Kidney (tissue), 22 donors: ENCODE measurements at places on chromosomes 3 and 15. TPM values are rescaled to one million over a fixed set of nuclear protein-coding genes. Genes with fewer than 3 reads are reported as not detected.
A peak's percentile ranks its signal among the peaks of the same experiment; 100 is the strongest.

CHRNA7 gene
- total RNA-seq = 1.6 TPM

- H3K4me1 ChIP-seq = no peaks in the 10 kb centered on the region
- no peaks in the 10 kb centered on the region for H3K36me3 ChIP-seq
- H3K27me3 ChIP-seq = no peaks in the 10 kb centered on the region
- no peak for DNase-seq
- H3K4me3 ChIP-seq = no peak overlapping the region
Observed at GRCh38 chr3:50203809-50204803, 965 bp upstream of the SLC38A3 start.

DNA sequence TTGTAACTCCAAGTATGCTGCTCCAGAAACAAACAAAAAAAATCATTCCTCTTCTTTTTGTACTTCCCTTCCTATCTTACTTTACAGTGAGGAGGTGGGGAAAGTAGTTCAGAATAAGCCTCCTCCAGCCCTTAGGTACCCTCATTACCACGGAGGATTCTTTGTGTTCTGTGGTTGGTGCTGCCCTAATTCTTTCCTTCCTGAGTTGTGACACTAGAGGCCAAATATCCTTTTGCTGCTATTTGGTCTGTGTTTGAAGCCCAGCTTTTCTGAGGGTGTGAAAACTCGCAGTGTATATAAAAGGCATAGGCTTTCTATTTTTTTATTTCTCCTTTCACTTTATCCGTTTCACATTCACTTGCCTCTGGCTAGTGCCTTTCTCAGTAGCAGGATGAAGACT lies 98.2 kb downstream of the HHLA2 start:
- no peaks in the 10 kb centered on the region for H3K36me3 ChIP-seq
- H3K27me3 ChIP-seq = no peaks in the 10 kb centered on the region
- H3K4me1 ChIP-seq = no peaks in the 10 kb centered on the region
- no peak overlapping the region for H3K4me3 ChIP-seq

- H3K27me3 ChIP-seq = no peaks in the 10 kb centered on the region
- peaks cover 9% of the 10 kb centered on the region for H3K36me3 ChIP-seq
- H3K4me3 ChIP-seq = no peak overlapping the region
- no peak overlapping the region for H3K27ac ChIP-seq
Observed at GRCh38 chr3:14461748-14462324, 59.4 kb downstream of the SLC6A6 start.

GOLGA8S gene
- total RNA-seq = 0.60 TPM

DNA sequence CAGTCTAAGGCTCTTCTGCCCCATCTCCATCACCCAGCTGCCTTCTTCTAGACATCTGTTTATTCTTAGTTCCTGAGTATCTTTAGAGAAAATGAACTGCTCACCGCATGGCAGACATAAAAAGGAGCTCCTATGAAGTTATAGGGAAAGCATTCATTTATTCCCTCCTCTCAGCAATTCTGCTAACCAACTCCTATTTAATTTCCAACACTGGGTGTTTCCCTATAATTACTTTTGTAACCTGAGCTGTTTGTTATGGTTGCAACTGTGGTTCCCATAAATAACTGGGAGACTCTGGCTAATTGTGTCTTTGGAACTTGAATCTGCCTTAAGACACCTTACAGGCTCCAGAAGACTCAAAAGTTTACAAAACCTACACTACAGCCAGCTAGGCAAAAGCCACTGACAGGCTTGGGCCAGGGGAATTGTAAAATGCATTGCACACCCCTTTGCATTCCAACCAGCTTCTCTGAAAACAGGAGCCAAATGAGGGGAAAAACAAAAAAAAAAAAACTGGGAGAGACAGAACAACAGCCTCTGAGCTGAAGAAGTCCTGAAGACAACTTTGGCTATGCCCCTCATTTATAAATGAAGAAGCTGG lies 231.5 kb upstream of the FEZF2 start:
- H3K4me1 ChIP-seq = no peaks in the 10 kb centered on the region
- H3K27ac ChIP-seq = no peak overlapping the region
- H3K4me3 ChIP-seq = no peak overlapping the region
- no peak for DNase-seq

DNA sequence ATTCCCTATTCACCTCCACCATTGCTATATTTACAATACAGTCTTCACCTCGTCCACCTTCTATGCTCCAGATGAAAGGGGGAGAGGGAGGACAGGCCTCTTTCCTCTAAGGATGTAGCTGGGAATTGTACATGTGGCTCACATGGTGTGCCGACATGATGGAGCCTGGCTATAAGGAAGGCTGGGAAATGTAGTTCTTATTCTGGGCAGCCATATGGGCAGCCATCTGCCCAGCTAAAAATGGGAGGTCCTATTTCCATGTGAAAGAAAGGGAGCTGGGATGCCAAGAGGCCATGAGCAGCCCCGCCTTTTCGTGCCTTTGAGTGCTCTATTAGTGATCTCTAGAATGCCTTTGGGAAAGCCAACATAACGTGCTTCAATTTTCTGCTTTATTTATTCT lies 27.1 kb upstream of the MGLL start:
- no peaks in the 10 kb centered on the region for H3K4me1 ChIP-seq
- DNase-seq = no peak
- no peaks in the 10 kb centered on the region for H3K27me3 ChIP-seq
- H3K36me3 ChIP-seq = no peaks in the 10 kb centered on the region
- no peak overlapping the region for H3K27ac ChIP-seq
- no peak overlapping the region for H3K4me3 ChIP-seq

GRCh38 chr15:70279096-70279495 lies 181.4 kb upstream of the TLE3 start:
- H3K27me3 ChIP-seq = no peaks in the 10 kb centered on the region
- H3K36me3 ChIP-seq = no peaks in the 10 kb centered on the region
- no peak overlapping the region for H3K27ac ChIP-seq
- DNase-seq = no peak
- no peaks in the 10 kb centered on the region for H3K4me1 ChIP-seq

DNA sequence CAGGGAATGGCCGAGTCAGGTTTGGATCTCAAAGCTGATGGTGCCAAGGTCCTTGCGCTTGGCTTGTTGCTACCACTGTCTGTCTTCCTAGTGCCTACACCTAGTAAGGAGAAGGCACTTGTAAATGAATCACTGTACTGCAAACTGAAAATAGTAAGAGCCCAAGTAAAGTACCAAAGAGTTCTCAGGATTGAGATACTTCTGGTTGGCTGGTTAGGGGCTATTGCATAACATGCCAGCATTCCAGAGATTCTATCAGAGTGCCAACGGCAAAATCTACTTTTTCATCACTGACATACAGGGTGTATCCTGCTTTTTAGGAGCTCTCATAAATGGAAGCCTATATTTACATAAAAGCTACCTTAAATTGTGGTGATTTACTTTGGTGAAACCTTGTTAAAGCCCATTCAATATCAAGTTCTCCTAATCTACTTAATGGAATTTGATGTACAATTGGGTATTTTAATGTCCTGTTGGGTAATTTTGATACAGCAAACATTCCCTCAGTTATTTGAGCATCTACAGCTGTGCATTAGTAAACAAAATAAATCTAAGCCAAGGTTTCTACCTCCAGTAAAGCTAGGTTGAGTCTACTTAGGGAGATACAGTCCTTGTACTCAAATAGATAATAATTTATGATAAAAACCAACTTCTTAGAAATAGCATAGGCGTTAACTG lies 30.7 kb upstream of the CHD2 start:
- peak; percentile 42 for DNase-seq
- no peaks in the 10 kb centered on the region for H3K36me3 ChIP-seq
- H3K27ac ChIP-seq = peak overlapping the region; percentile 78
- H3K27me3 ChIP-seq = no peaks in the 10 kb centered on the region

GOLGA8T gene
- total RNA-seq = not detected

DNA sequence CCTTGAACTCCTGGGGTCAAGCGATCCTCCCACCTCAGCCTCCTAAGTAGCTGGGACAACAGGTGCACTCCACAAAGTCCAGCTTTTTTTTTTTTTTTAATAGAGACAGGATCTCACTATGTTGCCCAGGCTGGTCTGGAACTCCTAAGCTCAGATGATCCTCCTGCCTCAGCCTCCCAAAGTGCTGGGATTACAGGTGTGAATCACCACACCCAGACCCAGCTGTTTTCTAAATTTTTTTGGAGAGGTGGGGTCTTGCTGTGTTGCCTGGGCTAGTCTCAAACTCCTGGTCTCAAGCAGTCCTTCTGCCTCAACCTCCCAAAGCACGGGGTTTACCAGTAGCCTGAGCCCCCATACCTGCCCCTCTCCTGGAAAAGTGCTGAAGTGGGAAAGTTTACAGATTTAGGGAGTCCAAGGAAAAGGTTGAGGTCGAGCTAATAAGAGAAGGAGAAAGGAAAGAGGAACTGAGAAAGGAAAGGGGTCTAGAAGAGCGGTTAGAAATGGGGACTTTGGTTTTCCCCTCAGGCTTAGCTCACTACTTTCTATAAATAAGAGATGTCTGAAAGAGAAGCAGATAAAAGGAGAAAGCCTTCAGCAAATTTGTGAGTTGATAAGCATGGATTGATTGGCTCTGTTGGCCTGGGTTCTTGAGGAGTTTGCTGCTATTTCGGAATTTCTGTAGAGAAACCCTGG lies 23.6 kb downstream of the UBE2E1 start:
- no peaks in the 10 kb centered on the region for H3K36me3 ChIP-seq
- H3K4me3 ChIP-seq = no peak overlapping the region
- no peak for DNase-seq
- H3K4me1 ChIP-seq = no peaks in the 10 kb centered on the region

DNA sequence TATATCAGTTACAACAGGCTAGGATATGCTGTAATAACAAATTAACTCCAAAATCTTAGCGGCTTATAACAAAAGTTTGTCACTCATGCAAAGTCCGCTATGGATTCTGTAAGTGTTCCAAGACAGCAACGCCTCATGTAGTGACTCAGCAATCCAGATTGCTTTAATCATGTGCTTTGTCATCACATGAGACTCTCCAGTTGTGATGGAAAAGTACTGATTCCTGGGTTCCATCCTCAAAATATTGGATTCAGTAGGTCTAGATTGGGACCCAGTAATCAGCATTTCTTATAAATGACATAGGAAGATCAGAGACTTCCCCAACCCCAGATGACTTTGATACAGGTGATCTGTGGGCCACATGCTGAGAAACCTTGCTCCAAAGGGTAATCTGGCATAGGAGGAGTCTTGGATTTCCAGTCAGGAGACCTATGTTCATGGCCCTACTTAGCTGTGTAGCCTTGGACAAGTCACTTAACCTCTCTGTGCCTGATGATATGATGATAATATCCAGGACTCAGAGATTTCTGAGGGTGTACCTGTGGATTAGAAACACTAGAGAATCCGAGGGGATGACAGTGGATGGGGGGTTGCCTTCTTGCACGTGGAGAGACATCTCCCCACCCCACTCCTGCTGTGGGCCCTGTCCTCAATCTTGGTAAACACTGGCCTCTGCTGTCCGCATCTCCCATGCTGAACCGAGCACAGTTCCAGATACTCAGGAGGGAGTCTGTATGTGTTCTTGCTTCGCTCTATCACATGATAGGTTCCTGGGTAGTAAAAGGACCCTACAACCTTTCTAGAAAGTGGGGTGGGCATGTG lies 65.5 kb downstream of the CORO2B start:
- H3K36me3 ChIP-seq = no peaks in the 10 kb centered on the region
- DNase-seq = peak; percentile 0
- no peaks in the 10 kb centered on the region for H3K27me3 ChIP-seq
- H3K27ac ChIP-seq = no peak overlapping the region
- H3K4me3 ChIP-seq = no peak overlapping the region

TFDP2 gene
- total RNA-seq = 50.6 TPM

GRCh38 chr3:57758686-57759085 lies 2.6 kb downstream of the SLMAP start:
- no peak overlapping the region for H3K27ac ChIP-seq
- H3K4me3 ChIP-seq = peak overlapping the region; percentile 81
- H3K27me3 ChIP-seq = no peaks in the 10 kb centered on the region
- H3K36me3 ChIP-seq = no peaks in the 10 kb centered on the region
- H3K4me1 ChIP-seq = peaks cover 6% of the 10 kb centered on the region

- no peaks in the 10 kb centered on the region for H3K27me3 ChIP-seq
- no peak for DNase-seq
- no peak overlapping the region for H3K4me3 ChIP-seq
- no peaks in the 10 kb centered on the region for H3K36me3 ChIP-seq
Observed at GRCh38 chr3:114879059-114880031, 267.7 kb downstream of the ZBTB20 start.

LRRC31 gene
- total RNA-seq = 0.76 TPM

DNA sequence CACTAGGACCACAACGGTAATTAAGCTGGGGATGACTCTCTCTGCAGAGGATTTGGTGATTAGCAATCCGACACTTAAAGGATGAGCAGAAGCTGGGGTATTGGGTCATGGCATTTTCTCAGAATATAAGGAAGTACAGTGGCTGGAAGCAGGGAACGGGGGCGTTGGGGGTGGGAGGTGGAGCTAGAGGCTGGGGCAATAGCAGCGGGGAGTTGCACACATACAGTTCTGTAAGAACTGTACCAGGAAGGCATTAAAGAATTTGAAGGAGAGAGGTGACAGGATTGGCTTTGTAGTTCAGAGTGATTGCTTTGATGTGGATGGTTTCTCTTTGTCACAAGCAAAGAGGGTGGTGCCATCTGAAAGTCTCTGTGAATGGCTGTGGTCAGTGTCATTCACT lies 28.2 kb downstream of the PSMD6 start:
- H3K4me1 ChIP-seq = no peaks in the 10 kb centered on the region
- no peak overlapping the region for H3K27ac ChIP-seq
- no peak for DNase-seq
- H3K36me3 ChIP-seq = peaks cover 65% of the 10 kb centered on the region
- no peaks in the 10 kb centered on the region for H3K27me3 ChIP-seq

GRCh38 chr3:195544634-195545033 lies 1.5 kb upstream of the PPP1R2 start:
- H3K27me3 ChIP-seq = no peaks in the 10 kb centered on the region
- no peak for DNase-seq
- peaks cover 12% of the 10 kb centered on the region for H3K4me1 ChIP-seq
- no peak overlapping the region for H3K4me3 ChIP-seq
